Cerebellum (tissue), 4 donors: ENCODE measurements at places on chromosomes 7 and 10.
A peak's percentile ranks its signal among the peaks of the same experiment; 100 is the strongest.

DNA sequence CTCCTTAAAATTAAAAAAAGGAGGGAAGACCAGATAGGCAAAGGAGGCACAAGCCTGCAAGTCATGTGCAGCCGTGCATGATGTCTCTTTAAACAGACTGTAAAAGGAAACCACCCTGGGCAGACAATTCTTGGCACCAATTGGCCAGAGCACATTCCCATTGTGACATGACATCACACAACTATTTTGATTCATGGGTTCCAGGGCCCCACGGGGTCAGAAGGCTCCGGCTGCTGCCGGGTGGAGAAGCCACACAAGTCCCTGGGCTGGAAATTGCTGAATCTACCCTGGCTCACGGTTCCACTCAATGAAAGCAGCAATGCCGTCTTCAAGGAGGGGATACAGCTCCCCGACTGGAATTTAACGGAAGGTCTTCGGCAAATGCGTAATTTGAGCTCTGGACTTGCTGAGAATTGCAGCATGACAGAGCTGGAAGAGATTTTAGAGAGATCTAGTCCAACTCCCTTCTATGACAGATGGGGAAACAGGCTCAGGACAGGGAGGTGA is 140.5 kb downstream of the PRKAG2 start:
- DNase-seq: peak; percentile 68

- DNase-seq: no peak
Measured at GRCh38 chr10:84108797-84109196, 30.5 kb upstream of the GHITM start.

DNA sequence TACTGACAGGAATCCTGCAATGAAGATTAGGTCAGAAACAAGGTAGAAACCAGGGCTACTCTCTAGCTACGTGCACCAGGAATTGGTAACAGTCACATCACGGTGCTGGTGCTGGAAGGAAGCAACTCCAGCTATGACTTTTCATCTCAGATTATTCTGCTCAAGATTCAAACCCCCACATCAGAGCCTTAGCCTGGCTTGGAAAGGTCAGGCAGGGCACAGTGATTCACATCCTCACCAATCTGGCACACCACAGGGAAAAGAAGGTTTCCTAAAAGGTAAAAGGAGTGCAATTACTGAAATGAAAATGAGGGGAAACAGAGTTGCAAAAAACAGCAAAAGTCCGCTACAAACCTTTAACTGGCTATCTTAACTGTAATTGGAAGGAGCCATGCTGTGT is 240.2 kb upstream of the NPSR1 start:
- no peak for DNase-seq

DNA sequence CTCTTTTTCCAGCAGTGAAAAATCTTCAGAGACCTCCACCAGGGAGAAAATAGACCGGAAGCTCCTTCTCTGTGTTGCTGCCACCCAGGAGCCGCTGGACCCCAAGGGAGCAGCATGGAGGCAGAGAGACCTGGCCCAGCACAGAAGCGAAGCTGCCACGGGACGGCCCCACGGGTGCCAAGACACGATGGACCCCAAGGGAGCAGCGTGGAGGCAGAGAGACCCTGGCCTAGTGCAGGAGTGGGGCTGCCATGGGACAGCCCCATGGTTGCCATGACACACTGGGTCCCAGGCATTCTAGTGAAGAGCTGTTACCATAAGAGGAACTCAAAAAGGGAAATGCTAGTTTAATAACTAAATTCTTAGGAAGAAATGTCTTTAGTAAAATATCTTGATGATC is 186.3 kb downstream of the PTPRN2 start:
- no peak for DNase-seq

- DNase-seq: no peak
Measured at GRCh38 chr7:112125250-112125649, 80.9 kb downstream of the DOCK4 start.

DNA sequence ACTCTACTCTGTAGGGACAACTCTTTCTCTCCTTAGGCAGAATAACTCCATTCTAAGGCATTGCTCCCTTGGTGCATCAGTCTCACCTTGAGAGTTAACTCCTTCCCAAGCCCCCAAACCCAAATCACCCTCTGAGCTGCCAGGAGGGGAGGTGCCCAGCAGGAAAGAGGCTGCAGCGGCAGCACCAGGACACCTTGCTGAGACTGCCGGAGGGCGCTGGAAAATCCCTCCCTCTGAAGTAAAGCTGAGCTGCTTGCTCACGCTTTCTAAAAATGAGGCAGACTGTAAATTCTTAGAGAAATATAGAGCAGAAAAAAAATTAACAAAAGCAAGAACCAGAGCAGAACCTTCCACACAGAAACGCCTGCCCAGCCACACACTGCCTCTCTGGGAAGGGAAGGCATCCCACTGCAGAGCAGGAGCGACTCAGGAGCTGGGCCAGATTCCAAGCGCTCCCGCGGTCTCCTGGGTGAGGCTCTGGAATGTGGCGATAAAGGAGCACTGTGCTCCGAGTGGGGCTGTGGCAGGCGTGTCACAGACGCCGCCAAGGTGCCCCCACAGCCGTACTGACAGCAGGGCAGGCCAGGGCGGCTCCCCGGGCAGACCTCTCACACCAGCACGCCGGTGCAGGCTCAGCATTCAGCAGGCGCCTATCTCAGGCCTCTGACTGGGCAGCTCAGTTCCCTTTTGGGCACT is 202.1 kb downstream of the TNS3 start:
- DNase-seq: peak; percentile 60

DNA sequence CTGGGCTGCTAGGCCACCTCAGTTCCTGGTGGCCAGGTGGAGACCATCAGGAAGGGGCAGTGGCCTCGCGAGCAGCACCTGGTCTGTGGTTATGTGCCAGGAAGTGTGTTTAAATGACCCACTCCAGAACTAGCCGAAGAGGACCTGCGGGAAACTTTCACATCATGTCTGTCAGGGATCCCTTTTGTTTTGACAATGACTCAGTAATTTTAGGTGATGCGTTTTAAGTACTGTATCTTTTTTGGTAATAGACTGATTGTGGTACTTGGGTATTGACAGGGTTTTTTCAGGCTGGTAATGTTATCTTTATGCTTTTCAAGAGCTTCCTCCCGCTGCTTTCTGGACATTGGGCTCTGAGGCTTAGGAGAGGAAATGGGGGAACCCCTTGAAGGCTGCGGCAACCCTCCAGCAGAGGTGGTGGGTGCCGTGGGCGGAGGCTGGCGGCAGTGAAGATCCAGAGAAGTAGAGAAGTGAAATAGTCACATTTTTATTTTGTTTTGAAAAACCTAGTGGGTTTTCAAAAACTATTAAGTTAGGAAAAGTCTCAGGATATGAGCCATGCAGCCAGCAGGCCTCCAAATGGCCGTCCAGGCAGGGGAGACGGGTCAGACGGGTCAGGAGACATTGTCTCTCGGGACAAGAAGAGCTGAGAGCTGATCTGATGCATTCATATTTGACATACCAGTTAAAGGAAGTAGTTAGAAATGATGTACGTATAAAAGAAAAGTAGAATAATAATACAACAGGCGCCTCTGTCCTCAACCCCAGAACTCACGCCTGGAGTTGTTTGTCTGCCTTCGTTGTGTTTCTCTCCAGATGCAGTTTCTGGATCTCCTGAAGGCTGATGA is 27.7 kb downstream of the PPP2R2D start:
- no peak for DNase-seq

- DNase-seq: peak; percentile 70
Measured at GRCh38 chr7:101923602-101923985, 106.2 kb downstream of the CUX1 start.

DNA sequence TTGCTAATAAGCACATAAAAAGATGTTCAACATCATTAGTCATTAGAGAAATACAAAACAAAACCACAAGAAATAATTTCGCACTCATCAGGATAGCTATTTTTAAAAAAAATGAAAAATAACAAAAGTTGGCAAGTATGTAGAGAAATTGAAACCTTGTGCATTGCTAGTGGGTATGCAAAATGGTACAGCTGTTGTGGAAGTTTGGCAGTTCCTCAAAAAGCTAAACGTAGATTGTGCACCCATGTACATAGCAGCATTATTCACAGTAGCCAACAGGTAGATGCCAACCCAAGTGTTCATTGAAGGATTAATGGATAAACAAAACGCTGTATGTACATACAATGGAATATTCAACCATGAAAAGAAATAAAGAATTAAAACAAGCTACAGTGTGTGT is 35.3 kb upstream of the STARD3NL start:
- DNase-seq: no peak

DNA sequence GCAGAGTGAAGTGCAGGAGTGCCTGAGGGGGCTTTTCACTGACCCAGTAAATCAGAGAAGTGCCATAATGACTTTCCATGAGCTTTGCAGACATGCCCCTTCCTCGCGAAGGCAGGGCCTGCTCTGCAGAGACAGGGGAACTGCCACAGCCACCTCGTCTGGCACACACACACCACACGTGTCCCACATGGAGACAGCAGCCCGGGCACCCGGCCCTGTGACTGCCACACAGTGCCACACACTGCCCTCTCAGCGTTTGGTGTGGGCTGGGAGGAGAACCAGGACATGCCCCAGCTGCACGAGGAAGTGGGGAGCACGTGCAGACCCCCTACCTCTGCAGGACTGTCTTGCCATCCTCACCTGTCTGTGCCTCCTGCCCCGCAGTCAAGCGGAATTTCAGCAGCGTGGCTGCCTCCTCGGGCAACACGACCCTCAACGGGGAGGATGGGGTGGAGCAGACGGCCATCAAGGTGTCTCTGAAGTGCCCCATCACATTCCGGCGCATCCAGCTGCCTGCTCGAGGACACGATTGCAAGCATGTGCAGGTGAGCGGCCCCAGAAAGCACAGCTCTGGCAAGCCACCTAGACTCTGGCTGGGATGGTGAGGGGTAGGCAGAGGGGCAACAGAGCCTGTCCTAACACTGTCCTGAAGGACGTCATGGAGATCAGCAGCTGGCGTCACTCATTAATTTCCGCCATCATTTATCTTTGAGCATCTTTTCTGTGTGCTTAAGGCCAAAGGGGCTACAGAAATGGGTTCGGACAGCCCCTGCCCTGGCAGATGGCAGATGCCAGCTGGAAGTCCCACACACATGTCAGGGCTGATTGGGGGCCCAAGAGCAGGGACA is 43.4 kb upstream of the PPIF start:
- no peak for DNase-seq

DNA sequence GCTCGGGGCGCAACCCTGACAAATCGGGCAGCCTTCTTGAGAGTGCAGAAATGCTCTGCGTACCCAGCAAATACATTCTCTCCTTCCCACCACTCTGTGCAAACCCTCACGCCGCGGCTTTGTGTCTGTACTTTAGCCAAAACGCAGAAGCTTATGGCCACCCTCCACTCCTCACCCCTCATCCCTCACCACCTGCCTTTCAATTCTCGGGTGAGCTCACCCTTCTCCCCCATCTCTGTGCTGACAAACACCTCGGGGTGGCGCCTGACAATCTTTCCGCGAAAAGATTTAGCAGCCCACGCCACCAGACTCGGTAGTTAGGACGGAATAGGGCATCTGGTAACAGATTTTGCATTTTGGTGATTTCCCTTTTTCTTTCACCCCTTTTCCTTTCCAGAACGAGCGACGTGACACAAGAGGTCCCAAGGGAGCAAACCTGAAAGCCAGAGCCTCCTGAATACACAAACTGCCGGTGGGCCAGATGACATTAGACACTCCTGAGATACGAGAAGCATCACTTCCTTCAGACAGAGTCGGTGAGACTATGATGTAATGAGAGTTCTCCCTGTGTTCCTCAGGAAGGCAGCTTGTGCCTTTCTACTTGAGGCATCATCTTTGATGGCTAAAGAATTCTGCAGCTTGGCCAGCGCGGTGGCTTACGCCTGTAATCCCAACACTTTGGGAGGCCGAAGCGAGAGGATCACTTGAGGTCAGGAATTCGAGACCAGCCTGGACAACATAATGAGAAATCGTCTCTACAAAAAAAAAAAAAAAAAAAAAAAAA is 671 bp upstream of the ATAD1 start:
- peak; percentile 56 for DNase-seq

DNA sequence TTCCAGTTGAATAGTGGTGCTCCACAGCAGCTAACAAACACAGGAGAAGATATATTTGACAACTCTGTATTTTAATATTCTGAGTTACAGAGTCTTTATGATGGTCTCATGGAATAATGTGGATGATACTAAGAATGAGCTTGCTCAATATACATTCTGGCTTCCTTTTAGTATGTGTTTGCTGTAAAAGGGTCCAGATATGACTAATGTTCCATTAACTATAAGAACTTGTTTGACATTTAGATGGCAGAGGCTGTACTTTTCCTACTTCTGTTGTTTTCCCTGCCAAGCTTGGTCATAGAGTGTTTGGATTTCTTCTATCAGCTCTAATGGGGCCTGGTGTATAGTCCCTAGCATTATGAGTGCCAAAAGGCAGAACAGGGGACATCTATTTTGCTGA is 61.5 kb upstream of the GPR22 start:
- DNase-seq: no peak

DNA sequence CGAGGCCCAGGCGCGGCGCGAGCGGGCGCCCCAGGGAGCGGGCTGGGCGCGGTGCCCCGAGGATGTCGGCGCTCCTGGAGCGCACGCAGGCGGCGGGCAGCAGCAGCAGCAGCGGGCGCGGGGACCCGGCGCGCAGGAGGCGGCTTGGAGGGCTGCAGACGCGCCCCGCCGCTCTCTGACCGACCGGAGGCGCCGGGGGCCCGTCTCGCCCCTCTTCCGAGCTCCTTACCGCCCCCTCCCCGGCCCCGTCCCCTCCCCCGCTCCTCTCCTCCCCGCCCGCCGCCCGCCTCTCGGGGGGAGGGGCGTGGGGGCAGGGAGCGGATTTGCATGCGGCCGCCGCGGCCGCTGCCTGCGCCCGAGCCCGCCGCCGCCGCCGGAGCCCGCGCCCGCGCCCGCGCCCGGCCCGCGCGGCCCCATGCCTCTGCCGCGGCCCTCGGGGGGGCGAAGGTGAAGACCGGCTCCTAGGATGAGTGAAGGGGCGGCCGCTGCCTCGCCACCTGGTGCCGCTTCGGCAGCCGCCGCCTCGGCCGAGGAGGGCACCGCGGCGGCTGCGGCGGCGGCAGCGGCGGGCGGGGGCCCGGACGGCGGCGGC is at the start of gene NRG3:
Gene NRG3 (plus strand): TSS at position 320 of the 592 bp plus-strand sequence.
- peak; percentile 19 for DNase-seq

GRCh38 chr10:89516149-89516832 is 19.1 kb downstream of the SLC16A12 start:
- DNase-seq: no peak

GRCh38 chr7:51244053-51244452 is 72.6 kb downstream of the COBL start:
- no peak for DNase-seq

- peak; percentile 67 for DNase-seq
Measured at GRCh38 chr7:70698219-70698832, 433.6 kb upstream of the GALNT17 start.

GRCh38 chr7:42211938-42212337 is 25.1 kb downstream of the GLI3 start:
- DNase-seq: no peak

DNA sequence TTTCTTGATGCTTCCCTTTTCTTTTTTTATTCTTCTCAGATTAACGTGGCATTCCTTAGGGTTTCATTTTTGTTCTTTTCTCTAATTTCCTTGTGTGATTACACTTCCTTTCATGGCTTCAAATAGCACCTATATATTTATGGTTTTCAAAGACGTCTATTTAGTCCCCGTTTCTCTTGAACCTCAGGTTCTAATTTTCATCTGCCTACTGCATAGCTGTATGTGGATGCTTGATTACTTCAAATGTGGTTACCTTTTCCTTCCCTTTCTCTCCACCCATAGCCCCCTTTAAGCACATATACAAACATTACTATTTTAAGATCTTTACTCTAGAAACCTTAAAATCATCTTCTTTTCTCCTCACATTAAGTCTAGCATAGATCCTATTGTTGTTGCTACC is 2.4 kb downstream of the TPST1 start:
- DNase-seq: no peak
